ENCODE measurements at places on chromosomes 5 and 9. TPM values are rescaled to one million over a fixed set of nuclear protein-coding genes. Genes with fewer than 3 reads are reported as not detected.

- no peak for DNase-seq
Observed at GRCh38 chr9:129264388-129264787, 86.3 kb upstream of the IER5L start.

GRCh38 chr5:42250-42649 lies 49.7 kb upstream of the PLEKHG4B start:
- DNase-seq: peak; percentile 4

- DNase-seq: no peak
Observed at GRCh38 chr5:168337361-168337760, 45.9 kb downstream of the WWC1 start.

DNA sequence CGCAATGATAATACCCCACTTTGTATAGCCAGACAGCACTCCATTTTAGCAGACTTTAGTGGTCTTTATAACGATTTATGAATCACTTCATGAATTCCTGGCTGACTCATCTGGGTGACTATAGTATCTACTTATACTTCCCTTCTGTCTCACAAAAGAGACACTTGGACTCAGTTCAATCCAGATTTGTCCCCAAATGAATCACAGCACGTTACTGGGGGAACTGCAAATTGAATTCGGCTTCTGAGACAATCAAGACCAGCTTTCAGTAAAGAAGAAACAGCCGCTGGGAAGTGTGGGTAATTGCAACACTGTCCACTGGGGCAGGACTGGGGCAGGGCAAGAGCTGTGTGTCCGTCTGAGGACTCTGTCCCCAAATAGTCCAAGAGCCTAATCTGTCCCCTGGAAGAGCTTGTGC lies 337.3 kb upstream of the RFX3 start:
- peak; percentile 92 for DNase-seq

The CAVIN4 gene
- 4.2 TPM for total RNA-seq

DNA sequence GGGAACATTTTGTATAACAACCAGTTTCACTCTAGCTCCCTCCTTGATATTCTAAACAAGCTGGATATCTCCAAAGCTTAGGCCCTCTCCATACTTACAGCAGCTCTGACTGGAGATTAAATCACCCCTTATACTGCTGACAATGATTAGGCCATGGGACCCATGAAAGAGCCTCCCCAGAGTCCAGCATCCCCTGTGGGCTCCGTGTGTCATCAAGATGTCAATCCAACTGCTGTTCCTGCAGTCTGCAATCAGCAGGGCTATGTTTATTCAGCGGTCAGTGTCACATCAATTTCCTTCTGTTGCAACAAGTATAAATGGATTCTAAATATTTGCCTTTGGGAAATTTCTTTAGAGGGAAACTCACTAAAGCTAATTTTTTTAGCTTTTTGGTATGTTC lies 26.6 kb downstream of the PCDHAC2 start:
- DNase-seq: no peak
